Kasumi-1 (cell line): ENCODE measurements at places on chromosomes 13 and 19.

- no peak for DNase-seq
Measured at GRCh38 chr19:13010992-13011652, 15.8 kb downstream of the NFIX start.

GRCh38 chr19:8457827-8458226 lies 13.1 kb downstream of the HNRNPM start:
- DNase-seq = no peak

DNA sequence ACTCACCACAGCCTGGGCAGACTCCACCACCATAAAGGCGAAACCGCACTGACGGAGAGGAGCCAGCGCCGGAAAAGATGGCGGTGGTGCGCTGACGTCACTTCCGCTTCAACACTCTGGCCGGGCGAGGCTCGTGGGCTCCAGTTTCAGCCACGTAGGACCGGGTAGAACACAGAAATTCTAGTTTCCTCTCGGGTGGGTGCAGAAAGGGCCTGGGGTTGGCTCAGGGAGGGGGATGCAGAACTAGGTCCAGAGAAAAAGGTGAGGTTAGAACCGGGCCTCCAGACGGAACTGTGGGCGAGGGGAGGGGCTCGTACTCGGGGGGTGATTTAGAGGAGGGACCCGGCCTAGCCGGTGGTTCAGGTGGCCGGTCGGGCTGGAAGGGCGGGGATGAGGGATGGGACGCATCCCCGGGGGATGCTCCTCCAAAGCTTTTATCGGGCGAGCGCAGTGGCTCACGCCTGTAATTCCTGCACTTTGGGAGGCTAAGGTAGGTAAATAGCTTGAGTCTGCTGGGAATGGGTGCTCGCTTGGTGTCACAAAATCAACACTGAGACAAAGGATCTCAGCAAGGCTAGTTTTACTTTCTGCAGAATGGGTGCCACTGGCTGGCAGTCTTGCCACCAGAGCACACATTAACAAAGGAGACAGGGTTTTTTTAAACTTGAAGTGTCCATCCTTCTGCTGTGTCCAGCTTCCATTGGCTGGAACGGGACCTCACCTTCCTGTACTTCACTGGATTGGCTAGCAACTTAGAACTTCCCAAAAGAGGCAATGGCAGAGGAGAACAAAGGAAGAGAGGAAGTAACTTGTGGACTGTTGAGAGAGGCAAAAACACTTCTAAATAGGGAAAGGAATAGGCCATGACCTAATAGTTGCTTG lies at the start of gene ZNF561:
Gene ZNF561, minus strand, starts transcription at position 77 of the 882 bp plus-strand sequence. CDS start 1,776 bp downstream, outside the sequence.
- DNase-seq = peak; percentile 89

GRCh38 chr13:111950697-111951096 lies 116.3 kb upstream of the SOX1 start:
- DNase-seq = no peak

- DNase-seq = no peak
Measured at GRCh38 chr19:56842412-56842811, 1.9 kb upstream of the PEG3 start.

DNA sequence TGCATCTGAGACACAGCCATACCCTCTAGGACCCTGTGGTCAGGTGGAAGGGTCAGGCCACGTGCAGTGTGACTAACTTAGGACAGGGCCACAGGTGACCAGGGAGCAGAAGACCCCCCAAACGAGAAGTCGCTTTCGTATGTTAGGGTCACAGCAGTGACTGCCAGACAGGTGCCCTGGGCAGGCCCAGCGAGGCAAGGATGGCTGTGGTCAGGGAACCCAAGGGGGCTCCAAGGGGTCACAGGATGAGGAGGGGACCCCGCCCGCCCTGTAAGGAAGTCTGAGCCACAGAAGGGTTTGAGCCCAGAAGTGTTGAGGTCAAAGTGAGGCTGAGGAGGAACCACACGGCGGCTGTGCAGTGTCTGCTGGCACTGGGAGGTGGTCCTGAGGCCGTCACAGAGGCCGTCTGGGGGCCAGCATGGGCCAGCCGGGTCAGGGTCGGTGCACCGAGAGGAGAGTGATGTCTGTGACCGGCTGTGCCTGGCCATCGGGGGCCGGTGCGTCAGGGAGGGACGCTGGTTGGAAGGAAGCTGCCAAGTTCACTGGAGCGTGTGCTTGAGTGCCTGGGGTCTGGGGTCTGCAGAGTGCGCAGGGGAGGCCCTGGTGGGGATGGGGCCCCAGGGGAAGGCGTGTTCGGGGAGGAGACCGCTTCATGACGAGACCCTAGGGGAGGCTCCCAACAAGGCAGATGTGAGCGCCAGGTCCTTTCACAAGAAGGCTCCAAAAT lies 24.8 kb upstream of the TMEM255B start:
- no peak for DNase-seq

DNA sequence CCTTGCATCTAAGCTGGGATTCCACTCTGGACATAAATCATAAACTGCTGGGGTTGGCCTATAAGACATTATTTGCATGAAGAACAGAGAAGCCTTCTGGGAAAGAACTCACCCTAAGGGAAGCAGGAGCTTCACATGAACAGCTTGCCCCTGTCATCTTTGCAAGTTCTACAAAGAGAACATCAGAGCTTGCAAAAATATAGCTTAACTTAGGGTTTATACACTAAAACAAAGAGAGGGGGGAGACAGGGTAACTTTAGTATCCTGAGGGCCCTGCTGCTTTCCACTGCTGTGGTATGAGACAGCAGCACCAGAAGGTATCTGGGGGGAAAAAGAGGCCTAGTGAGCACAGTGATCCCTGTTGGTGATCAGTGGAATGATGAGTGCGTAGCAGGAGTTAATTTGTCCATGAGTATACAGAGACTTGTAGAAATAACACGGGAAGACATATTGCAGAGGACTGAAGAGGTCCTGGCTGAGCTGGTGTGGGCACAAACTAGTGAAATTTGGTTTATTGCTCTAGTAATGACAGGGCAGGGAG lies 116.1 kb upstream of the TSC22D1 start:
- no peak for DNase-seq

DNA sequence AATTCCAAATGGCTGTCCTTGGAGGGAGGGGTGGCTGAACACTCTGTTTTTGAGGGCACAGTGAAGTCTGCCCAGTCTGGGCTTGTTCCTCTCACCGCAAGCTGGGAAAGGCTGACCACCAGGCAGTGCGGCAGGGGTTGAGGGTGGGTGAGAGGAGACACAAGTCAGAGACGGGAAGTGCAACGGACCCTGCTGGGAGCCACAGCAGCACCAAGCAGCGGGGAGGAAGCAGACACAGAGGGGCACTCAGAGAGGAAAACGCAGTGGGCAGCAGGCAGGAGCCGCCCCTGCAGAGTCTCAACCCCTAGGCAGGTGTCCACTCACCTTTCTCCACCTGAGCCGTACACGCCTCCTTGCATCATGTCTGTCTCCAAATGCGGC lies 15.6 kb downstream of the AKAP8L start:
- DNase-seq = no peak

- no peak for DNase-seq
Measured at GRCh38 chr19:7850945-7851622, 21.1 kb downstream of the EVI5L start.

DNA sequence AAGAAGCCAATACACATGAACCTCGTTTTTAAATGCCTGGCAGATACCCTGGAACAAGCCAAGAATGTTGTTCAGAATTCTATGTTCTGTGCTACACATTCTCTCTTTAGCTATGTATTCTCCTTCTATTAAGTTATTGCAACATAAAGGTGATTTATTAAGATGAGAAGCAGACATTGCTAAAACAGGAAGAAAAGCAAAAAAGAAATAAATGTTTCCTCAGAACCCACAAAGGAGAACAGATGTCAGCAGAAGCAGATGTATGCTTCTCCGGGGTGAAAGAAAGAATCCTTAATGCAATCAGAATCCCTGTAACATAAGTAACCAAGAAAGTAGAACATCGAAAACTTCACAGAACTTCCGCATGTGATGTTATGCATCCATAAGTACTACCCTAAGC lies 302.9 kb downstream of the DCT start:
- no peak for DNase-seq
